AG04450 (cell line): ENCODE measurements at places on chromosomes 4 and X. TPM values are rescaled to one million over a fixed set of nuclear protein-coding genes. Genes with fewer than 3 reads are reported as not detected.

The AKAP4 gene
- polyA plus RNA-seq: not detected in 2 replicates

The SORBS2 gene
- not detected in 2 replicates for polyA plus RNA-seq

The NLGN4X gene
- polyA plus RNA-seq: not detected in 2 replicates

The RGN gene
- polyA plus RNA-seq: 1.7 and 2.1 TPM in 2 replicates

The TRPC5OS gene
- not detected in 2 replicates for polyA plus RNA-seq

The SULT1B1 gene
- not detected in 2 replicates for polyA plus RNA-seq

The TASL gene
- not detected in 2 replicates for polyA plus RNA-seq

The RAB41 gene
- polyA plus RNA-seq: not detected in 2 replicates

The CXCL1 gene
- 2.0 and 2.1 TPM in 2 replicates for polyA plus RNA-seq

The UXT gene
- polyA plus RNA-seq: 81.7 and 96.1 TPM in 2 replicates

The DCHS2 gene
- polyA plus RNA-seq: not detected in 2 replicates

GRCh38 chrX:125765347-125765746, 400.7 kb downstream of the DCAF12L2 start:
- DNase-seq: no peak

- no peak for DNase-seq
Measured at GRCh38 chr4:155681886-155682285, 15.2 kb downstream of the GUCY1A1 start.

DNA sequence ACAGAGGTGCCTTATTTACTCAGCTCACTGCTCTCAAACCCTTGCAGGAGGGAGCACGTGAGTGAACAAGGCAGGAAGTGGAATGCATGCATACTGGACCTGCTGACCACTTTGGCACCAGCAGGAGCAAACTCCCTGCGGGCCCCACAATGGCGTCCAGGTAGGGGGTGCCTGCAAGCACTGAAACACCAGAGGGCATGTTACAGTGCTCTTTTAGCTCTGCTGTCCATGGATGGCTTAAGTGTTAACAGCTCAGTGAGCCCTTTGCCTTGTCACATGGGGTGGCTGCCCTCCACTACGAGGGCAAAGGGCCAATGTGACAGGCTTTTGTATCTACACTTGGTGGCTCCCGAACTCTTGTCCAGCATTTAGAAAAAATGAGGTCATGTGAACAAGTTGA, 199.5 kb upstream of the UGT8 start:
- no peak for DNase-seq

DNA sequence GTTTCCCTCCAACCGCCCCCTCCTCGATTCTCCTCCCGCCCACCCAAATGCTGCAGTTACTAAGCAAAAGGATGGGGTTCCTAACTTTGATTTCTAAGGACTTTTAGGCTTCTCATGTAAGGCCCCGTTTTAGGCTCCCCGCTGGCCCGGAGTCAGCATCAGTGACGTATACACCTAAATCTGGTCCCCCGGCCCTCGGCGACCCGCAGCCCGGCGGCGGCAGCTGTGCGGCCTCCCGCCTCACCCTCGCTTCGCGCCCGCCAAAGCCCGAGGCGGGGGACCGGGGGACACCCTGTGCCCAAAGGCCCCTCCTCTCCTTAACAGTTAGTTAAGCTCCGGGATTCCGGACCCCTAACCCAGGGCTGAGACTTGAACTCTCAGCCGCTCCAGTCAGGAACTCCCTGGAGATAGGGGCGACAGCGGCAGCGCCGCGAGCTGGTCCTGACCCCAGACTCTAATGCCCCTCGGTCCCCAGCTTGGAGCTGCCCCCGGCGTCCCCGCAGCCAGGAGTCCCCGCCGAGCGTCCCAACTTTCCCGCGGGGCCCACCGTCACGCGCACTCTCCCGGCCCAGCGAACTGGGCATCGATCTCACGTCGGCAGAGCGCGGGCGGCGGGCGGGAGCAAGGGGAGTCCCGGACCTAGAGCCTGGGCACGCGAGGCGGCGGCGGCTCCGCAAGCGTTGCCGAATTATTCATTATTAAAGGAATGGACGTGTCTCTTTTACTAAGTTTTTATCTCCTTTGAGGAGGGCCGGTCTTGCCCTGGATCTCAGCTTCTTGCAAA, 1.5 kb upstream of the NR3C2 start:
- no peak for DNase-seq

GRCh38 chr4:74441744-74442143, 3.2 kb upstream of the AREG start:
- DNase-seq: no peak

DNA sequence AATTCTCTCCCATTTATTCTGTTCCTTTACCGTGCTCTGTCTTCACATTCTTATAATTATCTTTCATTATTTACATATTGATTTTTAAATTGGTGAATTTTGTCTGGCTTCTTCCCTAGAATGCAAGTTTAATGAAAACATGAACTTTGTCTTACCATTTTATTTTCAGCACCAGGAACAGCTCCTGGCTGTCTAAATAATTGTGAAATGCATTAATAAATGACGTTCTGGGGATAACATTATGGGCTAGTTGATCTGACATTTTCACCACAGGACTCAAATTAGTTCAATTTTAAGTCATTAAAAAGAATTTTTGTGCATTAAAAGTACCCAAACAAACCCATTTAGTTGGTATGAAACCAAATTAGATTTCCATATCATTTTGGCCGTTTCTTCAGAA, 97.5 kb downstream of the KCTD8 start:
- no peak for DNase-seq

- DNase-seq: no peak
Measured at GRCh38 chr4:155367608-155368007, 9.2 kb downstream of the MAP9 start.

DNA sequence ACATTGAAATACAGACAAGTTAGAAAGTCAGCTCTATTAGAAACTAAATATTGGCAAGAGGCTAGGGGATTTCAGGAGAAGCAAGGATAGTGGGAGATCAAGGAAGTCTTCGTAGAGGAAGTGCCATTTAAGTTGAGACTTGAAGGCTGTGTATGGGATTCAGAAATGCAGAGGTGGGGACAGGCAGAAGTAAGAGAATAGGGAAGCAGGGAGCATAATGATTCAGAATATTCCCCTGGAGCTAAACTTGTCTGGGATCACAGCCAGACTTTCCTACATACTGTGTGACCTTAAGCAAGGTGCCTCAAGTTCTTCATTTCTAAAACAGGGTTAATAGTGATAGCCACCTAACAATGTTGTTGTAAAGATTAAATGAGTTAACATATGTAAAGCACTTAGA, 108.8 kb downstream of the DDIT4L start:
- no peak for DNase-seq

DNA sequence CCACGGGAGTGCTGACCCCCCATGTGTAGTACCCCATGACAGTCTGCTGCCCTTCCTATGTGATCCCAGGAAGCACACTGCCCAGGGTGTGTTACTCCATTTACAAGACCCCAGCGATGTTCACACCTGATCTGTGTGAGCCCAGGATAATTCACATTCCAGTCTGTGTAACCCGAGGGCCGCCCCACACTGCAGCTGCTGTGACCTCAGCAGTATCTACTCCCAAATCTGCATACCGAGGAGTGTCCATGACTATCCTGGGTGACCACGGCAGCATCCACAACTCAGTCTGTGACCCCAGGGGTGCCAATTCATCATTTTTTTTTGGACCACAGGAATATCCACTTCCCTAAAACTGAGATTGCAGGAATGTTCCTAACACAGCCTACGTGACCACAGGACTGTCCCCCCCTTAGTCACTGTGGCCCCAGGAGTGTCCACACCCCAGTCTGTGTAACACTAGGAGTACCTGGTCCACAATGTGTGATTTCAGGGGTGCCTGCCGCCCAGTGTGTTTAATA, 7.8 kb upstream of the GLOD5 start:
- DNase-seq: no peak

DNA sequence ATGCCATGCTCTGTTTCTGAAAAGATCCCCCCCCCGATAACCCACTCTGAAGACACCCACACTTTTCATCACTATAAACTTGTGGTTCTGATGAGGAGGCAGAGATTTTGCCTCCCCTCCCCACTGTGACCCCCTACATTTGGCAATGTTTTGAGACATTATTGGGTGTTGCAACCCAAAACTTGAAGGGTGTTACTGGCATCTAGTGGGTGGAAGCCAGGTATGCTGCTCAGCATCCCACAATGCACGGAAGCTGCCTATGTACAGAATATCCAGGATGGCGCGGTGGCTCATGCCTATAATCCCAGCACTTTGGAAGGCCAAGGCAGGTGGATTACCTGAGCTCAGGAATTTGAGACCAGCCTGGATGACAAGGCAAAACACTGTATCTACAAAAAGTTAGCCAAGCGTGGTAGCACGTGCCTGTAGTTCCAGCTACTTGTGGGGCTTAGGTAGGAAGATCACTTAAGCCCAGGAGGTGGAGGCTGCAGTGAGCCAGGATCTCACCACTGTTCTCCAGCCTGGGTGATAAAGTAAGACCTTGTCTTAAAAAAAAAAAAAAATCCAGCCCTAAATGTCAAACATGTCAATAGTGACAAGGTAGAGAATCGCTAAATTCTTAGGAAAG, 87.3 kb downstream of the SCD5 start:
- no peak for DNase-seq

GRCh38 chr4:121459026-121459425, 78.2 kb upstream of the QRFPR start:
- DNase-seq: no peak

DNA sequence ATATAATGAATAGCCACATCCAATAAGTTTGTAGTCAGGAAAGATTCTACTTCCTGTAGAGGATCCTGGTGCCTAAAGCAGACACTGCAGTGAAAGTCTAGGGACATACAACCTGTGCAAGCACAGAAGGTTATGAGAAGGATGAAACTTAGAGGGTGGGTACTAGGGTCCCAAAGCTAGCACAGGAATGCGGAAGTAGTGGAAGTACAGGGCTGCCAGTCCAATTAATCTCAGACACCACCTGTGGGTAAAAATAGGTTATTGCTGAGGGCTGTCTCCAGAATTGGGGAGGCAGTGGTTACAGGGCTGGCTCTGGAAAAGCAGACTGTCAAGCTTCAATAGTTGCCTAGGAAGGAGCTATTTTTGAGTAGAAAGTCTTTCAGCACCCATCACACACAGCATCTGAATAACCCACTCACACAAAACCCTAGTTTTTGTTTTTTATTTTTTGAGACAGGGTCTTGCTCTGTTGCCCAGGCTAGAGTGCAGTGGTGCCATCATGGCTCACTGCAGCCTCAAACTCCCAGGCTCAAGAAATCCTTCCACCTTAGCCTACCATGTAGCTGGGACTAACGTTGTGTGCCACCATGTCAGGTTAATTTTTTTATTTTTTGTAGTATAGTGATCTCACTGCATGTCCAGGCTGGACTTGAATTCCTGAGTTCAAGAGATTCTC, 50.8 kb upstream of the ELF2 start:
- no peak for DNase-seq

GRCh38 chr4:189436207-189436606, 504.5 kb upstream of the FRG1 start:
- DNase-seq: no peak

DNA sequence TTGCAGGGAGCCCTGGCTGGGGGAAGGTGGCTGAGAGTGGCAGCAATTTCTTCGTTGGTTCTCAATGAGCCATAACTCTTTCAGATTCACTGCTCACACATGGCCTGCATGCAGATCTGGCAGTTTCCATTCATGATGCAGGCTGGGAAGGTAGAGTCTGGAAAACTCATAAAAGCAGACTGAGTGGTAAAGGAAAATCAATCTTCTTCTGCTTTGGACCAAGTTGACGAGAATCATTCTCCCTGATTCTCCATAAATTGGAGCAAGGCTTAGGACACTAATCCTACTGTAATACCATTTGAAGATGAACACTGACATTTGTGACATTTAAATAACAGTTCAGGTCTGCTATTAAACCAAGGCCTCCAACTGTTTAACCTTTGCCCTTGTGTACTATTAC, 35.3 kb upstream of the HAND2 start:
- DNase-seq: no peak

GRCh38 chr4:18105030-18106011, 83.8 kb upstream of the LCORL start:
- no peak for DNase-seq

- no peak for DNase-seq
Measured at GRCh38 chr4:85459736-85460135, 15.2 kb upstream of the ARHGAP24 start.

- no peak for DNase-seq
Measured at GRCh38 chr4:183146478-183146877, 47.4 kb downstream of the WWC2 start.

- DNase-seq: no peak
Measured at GRCh38 chr4:7818399-7818911, 121.2 kb downstream of the AFAP1 start.

GRCh38 chr4:139163806-139164206, 13.2 kb downstream of the ELF2 start:
- DNase-seq: no peak

DNA sequence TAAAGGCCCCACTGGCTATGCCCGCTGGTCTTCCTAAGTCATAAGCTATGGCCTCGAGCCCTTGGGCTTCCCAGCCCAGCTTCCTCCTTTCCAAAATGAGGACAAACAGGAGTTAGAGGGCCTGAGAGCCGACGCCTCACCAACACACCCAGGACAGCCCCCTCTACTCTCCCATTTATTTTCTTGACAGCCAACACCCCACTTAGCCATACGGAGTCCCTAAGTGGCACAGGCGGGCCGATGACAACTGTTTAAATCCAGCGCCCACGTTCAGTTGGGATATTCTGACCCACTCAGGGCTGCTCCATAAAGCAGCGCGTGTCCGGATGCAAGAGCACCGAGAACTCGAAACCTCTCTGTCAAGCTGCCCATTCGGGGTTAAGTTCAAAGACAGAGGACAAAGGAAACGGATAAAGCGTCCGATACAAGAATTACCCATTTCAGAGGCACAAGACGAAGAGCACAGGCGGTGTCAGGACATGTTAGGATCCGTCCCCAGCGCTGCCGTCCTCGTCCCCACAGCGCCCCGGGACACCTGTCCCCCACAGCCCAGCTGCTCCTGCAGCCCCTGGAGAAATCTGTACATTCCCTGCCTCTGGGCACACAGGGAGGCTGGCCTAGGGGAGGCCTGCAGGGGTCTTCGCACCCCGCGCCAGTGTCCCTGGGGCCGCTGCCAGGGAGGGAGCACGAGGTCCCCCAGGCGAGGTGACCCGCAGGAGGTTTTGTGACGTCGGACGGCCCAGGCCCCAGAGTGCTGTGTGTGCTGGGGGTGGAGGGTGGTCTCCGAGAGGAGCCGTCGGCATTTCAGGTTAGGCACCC, 1.2 kb downstream of the PRKX start:
- DNase-seq: no peak

- DNase-seq: no peak
Measured at GRCh38 chrX:38233891-38234667, 13.4 kb upstream of the SRPX start.

GRCh38 chrX:13414006-13414647, 94.3 kb upstream of the ATXN3L start:
- no peak for DNase-seq

DNA sequence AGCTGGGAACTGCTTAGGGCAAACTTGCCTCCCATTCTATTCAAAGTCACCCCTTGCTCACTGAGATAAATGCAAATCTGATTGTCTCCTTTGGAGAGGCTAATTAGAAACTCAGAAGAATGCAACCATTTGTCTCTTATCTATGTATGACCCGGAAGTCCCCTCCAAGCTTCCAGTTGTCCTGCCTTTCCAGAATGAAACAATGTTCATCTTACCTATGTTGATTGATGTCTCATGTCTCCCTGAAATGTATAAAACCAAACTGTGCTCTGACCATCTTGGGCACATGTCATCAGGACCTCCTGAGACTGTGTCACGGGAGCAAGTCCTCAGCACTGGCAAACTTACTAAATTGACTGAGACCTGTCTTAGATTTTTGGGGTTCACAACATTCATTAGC, 37.1 kb upstream of the TMPRSS11E start:
- no peak for DNase-seq
